CD4-positive, alpha-beta T cell treated with Interleukin-6 at 100 ng/mL for 8 hours (primary cell): ENCODE measurements at places on chromosomes 1 and 21.
A peak's percentile ranks its signal among the peaks of the same experiment; 100 is the strongest.

GRCh38 chr1:25046194-25046532, 116.1 kb upstream of the RUNX3 start:
- no peak for DNase-seq

- DNase-seq: no peak
Measured at GRCh38 chr1:101995984-101996745, 561 bp downstream of the OLFM3 start.

- DNase-seq: no peak
Measured at GRCh38 chr1:91594383-91595055, 93.9 kb downstream of the CDC7 start.

DNA sequence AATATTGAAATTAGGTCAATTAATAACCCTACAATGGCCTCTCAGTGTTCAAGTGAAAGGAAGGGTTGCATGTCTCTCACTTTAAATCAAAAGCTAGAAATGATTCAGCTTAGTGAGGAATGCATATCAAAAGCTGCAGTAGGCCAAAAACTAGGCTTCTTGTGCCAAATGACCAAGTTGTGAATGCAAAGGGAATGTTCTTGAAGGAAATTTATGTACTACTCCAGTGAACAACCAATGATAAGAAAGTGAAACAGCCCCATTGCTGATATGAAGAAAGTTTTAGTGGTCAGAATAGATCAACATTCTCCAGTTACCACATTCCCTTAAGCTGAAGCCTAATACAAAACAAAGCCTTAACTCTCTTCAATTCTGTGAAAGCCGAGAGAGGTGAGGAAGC, 10.0 kb downstream of the MAEL start:
- no peak for DNase-seq

DNA sequence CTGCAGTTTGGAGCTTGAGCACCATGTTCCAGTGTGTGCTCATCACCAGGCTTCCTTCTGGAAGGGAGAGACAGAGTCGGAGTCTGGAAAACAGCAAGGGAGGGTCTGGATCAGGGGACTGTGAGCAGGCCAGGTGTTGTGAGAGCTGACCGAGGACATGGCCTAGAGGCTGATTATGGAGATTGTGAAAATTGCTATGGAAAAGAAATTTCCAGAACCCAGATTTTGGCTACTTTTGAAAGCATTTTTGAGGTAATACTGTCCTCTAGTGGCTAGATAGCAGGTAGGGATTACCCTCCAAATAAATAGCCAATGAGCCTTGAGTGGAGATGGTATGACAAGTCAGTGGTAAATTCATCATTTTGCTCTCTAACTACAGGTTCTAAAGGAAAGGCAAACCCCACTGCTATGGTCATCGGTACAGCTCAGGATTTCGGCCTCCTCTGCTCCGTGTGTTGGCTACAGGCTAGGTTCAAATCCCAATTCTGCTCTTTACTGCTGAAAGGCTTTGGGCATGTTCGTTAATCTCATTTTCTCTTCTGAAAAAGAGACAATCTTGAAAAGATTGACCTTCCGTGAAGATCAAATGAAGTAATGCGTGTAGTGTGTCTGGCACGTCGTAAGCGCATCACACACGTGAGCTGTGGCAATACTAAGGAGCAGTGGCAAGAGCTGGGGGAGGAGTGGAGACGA, 1.0 kb upstream of the HAO2 start:
- no peak for DNase-seq

- DNase-seq: no peak
Measured at GRCh38 chr1:25890239-25891034, 14.9 kb upstream of the PAQR7 start.

DNA sequence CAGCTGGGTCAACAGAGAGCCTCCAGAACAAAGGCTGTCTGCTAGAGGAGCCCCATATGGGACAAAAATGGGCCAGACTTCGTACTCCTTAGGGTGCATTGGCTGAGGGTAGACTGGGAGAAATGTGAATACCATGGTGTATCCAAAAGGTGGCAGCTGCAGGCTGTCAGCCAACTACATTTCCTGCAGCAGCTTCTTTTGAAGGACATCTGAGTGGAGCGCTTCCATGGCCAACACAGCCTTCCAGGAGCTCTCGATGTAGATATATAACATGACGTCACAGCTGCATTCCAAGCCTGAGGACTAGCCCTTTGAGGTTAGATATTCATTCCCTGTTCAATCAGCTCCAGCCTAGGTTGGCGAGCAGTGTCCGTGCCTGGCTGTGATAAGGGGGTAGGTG, 107.7 kb downstream of the MAB21L3 start:
- DNase-seq: no peak

- DNase-seq: no peak
Measured at GRCh38 chr1:1960480-1961196, 41.6 kb upstream of the TMEM52 start.

DNA sequence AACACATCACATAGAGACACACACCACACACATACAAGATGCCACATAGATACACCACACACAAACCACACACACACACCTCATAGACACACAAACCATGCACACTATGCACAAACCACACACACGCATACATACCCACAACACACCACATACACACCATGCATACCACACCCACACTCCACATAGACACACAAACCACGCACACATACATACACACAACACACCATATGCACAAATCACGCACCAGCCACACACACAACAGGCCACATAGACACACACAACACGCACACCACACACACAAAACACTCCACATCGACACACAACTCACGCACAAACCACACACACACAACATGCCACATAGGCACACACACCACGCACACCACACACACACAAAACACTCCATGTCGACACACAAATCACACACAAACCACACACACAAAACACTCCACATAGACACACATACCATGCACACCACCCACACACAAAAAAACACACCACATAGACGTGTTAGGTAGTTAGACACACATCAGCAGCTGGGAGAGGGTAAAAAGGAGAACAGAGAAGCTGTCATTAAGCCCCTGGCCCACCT, 49.5 kb upstream of the SLC19A1 start:
- no peak for DNase-seq

- no peak for DNase-seq
Measured at GRCh38 chr21:31087639-31088473, 49.6 kb upstream of the KRTAP19-8 start.

GRCh38 chr1:206952171-206952570, 5.9 kb upstream of the PIGR start:
- no peak for DNase-seq

DNA sequence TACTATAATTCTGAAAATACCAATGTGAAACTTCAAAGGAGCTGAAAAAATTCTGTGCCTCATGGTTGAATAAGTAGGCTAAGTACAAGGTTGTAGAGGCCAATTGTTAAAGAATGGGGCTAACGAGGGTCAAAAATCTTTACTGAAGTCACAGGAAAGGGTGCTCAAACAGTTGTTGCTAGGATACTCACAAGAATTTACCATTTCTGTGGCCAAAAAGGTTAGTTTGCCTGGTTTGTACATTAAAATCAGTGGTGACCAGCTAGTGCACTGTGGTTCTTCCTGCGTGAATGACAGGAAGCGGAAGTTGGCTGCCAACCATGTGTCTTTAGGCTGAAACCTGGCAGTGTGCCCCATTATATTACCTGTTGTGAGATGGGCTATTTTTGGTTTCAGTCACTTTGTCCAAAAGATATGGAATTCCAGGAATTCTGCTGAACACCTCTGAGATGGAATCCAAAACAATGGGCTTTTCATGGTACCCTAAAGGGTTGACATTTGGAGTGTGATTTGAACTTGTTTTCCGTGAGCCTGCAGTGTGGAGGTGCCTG, 13.5 kb downstream of the MAP3K21 start:
- no peak for DNase-seq

DNA sequence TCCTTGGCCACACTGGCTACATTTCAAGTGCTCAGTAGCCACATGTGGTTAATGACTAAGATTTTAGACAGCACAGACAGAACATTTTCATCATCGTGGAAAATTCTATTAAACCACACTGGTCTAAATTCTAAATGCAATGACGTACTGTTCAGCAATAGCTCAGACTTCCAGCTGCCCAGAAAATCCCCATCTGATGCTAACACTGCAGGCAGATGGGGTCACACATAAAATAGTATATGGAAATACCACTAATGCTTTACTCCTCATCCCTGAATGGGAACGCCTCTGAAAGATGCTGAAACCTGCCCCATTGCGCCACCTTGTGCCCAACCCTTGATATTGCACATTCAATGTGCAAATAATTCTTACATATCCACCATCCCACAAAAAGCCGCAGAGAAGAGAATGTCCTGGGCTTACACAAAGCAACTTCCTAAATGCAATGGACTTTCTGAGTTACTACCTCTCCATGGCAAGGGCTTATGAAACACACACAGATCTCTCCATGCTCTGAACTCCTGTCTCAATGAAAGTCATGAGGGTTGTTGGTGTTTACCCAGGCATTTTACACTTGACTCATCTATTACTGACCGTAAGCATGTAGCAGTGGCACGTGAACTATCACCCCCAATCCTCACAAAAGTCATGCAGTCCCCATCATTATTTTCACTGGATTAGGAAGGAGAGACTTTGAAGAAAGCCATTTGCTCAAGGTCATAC, 20.3 kb upstream of the SLC5A9 start:
- DNase-seq: peak; percentile 35

DNA sequence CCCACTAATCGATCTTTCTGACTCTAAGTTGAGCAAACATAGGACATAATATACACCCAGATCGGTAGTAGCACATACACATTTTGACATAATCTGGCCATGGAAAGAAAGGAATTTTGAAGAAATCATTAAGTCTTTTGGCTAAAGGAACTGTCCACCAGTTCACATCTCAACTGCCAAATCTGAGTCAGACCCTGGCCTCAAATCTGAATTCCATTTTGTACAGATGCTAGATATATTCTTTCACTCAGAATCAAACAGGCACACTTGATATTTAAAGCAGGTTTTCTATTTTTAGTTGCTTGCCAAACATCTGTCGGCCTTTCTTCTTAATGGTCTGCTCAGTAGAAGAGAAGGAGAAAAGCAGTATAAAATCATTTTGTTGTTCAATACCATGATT, 281.8 kb downstream of the BARHL2 start:
- no peak for DNase-seq

GRCh38 chr1:188514917-188515316, 1686.2 kb downstream of the PLA2G4A start:
- DNase-seq: no peak

GRCh38 chr1:51952638-51953037, 37.9 kb downstream of the RAB3B start:
- no peak for DNase-seq

DNA sequence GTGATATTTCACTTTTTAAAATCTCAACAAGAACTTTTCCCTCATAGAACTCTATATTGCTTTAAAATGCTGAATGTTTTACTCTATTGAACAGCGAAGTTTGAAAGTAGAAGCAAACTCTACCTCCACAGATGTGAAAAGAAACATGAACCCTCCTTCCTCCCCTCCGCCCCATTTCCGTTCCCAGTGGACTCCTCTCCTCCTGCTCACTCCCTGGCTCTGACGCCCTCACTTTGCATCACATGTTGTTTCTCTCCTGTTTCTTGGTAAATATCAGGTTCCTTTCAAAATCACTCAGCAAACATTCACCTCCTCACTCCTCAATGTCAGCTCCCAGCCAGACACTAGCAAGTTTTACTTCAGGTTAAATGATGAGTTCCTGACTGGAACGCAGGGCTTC, 34.6 kb downstream of the KCNH1 start:
- DNase-seq: no peak

DNA sequence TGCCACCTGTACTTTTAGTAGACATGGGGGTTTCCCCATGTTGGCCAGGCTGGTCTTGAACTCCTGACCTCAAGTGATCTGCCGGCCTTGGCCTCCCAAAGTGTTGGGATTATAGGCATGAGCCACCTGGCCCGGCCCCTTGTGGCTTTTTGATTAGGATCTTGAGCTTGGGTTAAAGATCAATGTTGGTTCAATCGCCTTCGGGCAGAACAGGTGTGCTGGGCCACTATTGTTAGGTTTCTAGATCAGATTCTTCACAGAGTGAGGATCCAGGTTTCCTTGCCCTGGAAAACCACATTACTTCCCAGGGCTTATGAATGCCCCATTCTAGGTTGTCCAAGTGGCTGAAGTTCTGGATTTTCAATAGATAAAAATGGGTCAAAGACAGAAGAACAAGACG, 6.1 kb downstream of the ETV3 start:
- no peak for DNase-seq

DNA sequence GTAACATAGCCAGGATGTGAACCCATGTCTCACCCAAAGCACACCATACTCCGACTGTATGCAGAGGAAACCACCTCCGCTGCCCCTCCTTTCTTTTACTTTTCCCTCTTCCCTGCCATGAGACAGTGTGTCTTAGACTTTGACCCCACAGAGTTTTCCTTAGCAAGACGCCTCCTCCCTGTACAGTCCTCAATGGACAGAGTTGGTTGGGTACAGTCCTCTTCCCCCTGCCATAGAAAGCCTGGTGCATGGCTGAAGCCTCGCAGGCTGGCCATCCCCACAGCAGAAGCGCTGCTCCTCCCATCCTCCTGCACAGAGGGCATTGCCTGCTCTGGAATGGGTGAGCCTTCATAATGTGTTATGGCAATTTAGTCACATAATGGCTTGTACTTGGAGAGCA, 127.9 kb downstream of the PLPP3 start:
- DNase-seq: no peak

DNA sequence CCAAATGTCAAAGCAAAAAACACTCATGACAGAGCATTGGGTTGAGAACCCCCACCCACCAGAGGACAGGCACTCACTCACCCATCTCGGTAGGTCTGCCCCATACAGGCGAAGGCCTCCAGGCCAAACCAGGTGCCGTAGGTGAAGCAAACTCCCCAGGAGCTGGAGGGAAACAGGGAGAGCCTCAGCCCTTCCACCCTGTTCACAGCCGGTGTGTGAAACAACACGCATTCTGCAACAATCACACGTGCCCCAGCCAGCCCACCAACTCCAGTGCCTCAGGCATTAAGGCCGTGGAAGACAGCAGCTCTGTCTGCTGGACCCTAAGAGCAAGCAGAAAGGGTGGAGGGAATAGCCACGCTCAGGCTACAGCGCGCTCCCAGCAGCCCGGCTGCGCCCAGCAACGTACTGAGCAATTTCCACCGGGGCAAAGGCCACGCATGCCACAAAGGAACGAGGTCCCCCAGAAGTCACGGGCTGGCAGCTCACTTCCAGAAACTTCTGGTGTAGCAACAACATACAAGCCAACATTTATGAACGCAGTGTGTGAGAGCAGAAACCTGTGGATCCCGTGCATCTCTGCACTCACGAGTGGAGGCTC, 11.4 kb upstream of the SPATC1L start:
- no peak for DNase-seq

- no peak for DNase-seq
Measured at GRCh38 chr1:62425041-62425440, 11.8 kb upstream of the USP1 start.

- DNase-seq: peak; percentile 13
Measured at GRCh38 chr1:15620155-15620545, 2.9 kb downstream of the DDI2 start.
